Epithelial cell of umbilical artery (primary cell): ENCODE measurements at places on chromosomes 3 and 15. TPM values are rescaled to one million over a fixed set of nuclear protein-coding genes. Genes with fewer than 3 reads are reported as not detected.

Gene LDHAL6B
- total RNA-seq, result not detected in 2 replicates

Gene LINGO1
- total RNA-seq, result not detected in 2 replicates

Gene LRRN1
- not detected in 2 replicates for total RNA-seq

Gene ISL2
- under 0.01 TPM in 1 of 2 replicates, not detected in the other for total RNA-seq

Gene ILDR1
- total RNA-seq, result not detected in 2 replicates
